Muscle of back (tissue), 13 donors: ENCODE measurements at places on chromosomes 3 and 15. TPM values are rescaled to one million over a fixed set of nuclear protein-coding genes. Genes with fewer than 3 reads are reported as not detected.

- no peak for DNase-seq
These were observed 18.6 kb upstream of the C15orf40 start for GRCh38 chr15:83030021-83030420.

GRCh38 chr3:121126033-121126706 is 218.2 kb downstream of the STXBP5L start:
- no peak for DNase-seq

DNA sequence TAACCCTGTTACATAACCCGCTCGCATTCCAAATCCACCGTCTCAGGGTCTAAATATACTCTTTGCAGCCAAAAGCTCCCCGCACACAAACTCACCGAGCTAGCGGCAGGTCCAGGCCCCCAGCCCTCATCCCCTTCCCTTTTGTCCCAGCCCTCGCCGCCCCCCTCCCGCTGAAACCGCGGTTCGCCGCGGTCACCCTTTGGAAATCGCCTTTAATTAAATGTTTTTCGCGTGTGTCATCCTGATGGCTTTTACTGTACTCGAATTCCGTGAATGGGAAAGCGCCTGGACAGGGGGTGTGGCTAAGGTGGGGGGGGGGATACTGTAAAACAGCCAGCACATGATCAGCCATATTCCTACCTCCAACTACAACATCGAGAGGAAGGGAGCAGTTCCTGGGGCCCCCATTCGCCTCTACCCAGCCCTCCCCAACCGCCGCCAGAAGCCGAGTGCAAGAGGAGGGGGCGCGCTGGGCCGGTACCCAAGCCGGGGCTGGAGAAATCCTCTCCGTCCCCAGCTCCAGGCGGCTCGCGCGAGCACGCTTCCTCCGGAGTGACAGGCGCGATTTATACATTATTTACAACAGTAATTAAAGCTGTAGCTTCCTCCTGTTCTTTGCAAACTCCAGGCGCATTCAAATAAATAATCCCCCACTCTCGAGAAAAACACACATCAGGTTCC is 1.7 kb downstream of the RORA start:
- DNase-seq, result peak; percentile 56

DNA sequence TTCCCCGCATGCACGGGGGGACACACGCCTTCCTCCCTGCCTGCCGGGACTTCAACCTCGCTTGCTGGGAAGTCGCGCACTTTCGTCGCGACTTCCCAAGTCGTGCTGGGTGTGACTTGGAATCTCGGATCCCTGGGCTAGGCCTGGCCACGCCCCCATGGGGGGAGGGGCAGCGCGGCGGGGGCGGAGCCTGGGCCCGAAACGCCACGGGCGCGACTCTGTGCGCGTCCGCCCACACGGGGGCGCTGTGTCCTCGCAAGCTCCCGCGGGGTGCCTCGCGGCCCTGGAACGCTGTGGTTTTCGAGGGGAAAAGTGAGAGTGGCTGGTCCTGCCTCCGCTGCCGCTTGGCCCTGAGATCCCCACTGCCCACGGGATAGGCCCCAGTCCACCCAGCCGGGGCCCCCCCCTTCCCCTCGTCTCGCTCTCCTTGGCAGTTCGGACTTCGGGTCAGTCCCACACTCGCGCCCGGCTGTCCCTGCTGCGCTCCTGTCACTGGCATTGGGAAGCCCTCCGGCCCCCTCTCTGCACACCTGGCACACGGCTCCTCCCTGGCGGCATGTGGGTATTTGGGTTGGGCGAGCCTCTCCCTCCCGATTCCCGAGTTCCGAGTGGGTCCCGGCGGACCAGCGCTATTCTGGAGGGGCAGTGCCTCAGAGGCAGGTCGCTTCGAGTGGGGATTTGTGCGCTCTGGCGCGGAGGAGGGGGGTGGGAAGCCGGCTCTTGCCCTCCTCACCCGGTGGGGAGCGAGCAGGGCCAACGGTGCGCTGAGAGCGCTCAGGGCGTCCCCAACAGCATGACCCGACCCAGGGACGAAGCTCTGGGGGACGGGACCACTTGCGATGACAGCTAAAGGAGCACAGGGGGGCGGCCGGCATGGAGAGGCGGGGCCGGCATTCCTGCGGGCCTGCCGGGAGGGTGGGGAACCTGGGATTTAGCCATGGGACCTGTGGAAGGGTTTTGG is 23.6 kb downstream of the SEC61A1 start:
- DNase-seq, result peak; percentile 92

DNA sequence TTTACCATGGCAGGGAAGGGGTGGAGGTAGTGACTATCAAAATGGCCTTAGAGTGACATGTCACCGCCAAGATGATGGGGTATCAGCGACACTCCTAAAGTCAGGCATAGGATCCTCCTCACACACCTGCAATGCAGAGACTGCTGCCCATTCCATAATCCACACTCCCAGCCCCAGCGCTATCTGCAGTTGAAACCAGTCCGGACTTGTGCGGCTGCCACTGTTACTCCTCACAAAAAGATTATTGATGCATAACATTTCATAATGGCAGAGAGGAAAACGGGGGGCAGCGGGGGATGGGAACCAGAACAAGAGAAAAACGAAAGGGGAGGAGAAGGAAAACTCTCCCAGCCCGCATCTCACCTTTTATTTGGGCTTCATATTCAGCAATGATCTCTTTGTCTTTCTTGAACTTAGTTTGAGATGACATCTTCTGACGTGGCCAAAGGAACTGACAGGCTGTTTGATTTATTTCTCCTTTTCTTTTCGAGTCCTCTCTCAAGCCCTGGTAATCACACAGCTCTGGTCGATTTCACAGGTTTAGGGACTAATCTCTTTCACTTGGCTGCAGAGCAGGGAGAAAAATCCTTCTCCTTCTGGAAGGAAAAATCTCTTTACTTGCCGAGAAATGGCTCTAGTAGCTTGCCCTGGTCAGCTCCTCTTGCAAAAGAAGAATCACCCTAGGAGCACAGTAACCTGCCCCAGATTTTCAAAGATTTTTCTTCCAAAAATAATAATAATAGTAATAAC is 749 bp downstream of the SRGAP3 start:
- peak; percentile 67 for DNase-seq

DNA sequence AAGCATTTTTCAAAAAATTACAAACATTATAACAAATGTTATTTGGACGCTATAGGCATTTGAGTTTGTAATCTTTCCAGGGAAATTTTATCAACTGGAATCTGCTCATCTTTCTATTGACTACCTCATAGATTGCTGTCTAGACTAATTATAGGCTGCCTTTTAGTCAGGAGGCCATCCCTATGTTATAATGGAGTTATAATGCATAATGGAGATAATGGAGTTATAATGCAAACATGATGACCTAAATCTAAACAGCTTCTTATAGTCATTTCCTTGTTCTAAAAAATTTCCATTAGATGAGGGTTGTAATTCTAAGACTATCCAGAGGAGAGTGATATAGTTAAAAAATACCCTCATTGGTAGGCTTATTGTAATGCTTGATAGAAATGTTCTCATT is 226.4 kb downstream of the SI start:
- DNase-seq, result no peak

DNA sequence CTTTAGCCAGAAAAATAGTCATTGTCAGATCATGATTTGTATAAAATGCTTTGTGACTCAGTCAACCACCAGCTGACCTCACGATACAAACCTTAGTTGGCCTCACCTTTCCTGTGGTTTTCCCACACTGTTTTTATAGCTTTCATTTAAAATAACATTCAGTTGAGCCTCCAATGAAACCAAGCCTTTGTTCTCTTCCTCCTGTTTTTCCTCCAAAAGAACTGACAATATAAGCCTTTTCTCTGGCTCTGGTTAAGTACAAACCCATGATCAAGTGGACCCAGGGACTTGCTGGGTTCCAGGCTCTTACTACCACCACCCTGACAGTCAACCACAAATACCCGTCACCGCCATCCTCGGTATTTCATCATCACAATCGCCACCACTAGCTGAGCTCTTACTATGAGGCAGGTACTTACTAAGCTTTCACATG is 81.7 kb downstream of the TAMM41 start:
- peak; percentile 17 for DNase-seq

DNA sequence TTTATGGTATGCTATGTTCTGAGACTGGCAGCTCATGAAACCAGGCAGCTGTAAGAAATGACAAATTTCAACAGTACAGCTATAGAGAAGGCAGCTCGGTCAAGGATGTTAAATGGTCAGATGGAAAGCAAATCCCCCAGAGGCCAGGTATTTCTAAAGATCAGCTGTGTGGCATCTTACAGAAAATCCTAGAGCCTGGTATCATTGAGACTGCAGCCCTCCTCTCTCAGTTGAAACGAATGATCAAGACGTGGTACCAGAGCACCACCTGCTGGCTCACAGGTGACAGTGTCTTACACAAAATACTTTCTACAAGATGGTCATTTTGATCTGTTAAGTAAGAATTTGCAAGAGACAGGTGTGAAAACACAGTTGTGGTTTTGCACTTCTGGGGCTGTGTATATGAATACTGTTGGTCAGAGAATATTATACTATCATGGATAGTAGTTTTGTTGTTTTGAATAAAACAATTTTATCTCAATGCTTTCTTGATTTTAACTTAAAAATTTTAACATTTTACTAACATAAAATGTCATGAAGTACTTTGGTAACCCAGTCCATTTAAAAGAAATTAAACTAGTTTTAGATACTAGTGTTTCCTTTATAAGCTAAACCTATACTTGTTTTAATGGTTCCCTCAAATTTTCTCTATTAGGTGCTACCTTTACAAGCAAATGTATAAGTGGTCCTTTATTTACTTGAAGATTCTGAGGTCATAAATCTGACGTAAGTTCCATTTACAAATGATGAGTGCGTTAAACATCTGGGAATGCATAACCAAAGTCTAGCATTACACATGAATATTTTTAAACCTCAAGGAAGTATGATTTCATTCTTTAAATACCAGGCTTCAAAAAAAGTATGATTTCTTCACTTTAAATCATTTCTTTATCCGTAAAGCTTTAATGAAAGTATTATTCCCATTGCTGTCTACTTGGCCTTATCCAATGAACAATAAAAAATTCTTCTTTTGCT is 121.8 kb downstream of the PDZRN3 start:
- DNase-seq, result peak; percentile 81

The MCF2L2 gene
- 0.23 TPM for polyA plus RNA-seq

DNA sequence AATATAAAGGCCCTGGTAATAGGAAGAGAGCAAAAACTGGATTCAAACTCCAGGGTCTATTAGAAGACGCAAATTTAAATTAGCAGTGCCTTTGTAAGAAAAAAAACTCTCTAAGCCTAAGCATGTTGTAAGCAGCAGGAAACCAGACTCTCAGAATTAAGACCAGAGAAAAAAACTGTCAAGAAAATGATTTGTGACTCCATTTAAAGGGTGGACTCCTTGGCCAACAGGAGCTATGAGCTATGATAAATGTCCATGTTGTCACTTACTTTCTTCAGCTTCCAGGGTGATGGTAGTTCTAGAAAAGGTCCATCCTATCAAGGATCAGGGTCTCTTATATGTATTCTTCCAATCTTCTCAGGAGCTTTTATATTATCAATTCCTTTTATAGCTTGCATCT is 34.9 kb upstream of the CCDC50 start:
- no peak for DNase-seq

The STX19 gene
- 0.39 TPM for polyA plus RNA-seq

DNA sequence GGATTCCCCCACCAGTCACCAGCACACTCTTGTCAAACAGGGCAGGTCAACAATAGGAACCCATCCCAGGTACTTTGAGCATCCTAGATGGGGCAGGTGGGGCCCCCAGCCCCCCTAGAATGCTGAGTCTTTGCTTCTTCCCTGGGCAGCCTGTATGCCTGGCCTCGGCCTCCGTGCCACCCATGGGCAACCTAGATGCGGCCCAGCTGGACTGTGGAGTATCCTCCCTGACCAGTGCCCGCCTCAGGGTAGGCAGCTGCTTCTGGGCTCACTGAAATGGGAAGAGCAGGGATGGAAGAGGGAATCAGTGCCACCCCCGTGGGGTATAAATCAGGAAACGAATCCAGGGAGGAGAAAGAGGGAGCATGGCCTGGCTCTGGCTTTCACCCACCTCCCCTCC is 10.9 kb downstream of the DNAH1 start:
- no peak for DNase-seq

GRCh38 chr3:139227165-139227564 is 116.7 kb upstream of the MRPS22 start:
- DNase-seq, result peak; percentile 3

GRCh38 chr3:16264174-16264707 is 502 bp downstream of the DPH3 start:
- no peak for DNase-seq

DNA sequence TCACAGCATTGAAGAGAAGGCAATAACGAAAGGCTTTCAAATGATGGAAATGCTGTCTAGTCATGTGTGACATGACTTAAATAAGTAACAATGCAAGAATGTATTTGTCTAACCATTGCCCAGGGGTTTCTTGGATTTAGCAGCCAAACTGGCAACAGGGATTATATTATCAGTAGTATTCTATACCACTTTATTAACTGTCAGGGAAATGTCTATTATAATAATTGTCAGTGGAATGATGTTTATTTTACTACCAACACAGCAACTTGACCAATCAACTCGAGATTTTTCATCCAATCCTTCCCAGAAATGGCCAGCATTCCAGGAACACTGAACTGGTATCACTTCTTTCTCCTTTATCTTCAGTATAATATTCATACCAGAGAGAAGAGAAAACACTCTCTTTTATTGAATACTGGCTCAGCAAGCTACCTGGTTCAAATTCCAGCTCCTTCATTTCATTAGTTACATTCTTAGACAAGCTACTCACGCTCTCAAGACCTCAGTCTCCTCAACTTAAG is 66.2 kb downstream of the FOXP1 start:
- no peak for DNase-seq

DNA sequence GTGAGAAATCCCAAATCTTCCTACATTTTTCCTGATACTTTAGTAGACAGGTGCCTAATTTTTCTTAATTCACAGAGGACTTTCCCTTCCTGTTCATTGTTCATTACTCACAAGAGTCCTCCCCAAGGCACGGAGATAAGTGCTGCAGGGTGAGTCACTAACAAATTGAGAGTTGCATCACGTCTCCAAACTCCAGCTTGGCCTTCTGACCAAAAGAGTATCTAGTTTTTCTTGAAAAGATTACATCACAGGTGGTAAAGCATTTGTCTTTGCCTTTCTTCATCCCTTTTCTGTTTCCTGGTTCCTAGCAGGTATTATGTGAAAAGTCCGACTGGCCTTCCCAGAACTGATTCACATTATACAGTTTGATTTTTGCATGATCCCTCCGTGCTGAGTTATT is 24.9 kb upstream of the RASGRP1 start:
- no peak for DNase-seq
